Activated naive CD4-positive, alpha-beta T cell treated with anti-CD3 and anti-CD28 coated beads, Interleukin-2, amount 50 U/mL, for 72 hours (primary cell): ENCODE measurements at places on chromosomes 1 and 21. TPM values are rescaled to one million over a fixed set of nuclear protein-coding genes. Genes with fewer than 3 reads are reported as not detected.

The AMY2A gene
- total RNA-seq = not detected

The OR2T35 gene
- total RNA-seq = not detected

The FASLG gene
- 7.2 TPM for total RNA-seq

The KCNH1 gene
- total RNA-seq = not detected

The EXO1 gene
- 69.1 TPM for total RNA-seq

The VWA5B1 gene
- 0.30 TPM for total RNA-seq
